ENCODE measurements at places on chromosomes 5 and 9.

- no peak for DNase-seq
Observed at GRCh38 chr9:136326761-136327303, 507 bp upstream of the GPSM1 start.

GRCh38 chr5:68134033-68134668, 81.4 kb upstream of the PIK3R1 start:
- DNase-seq = no peak

GRCh38 chr9:127452691-127453090, 1.4 kb downstream of the LRSAM1 start:
- DNase-seq = no peak

- DNase-seq = no peak
Observed at GRCh38 chr9:105419816-105420597, 27.8 kb upstream of the FSD1L start.

DNA sequence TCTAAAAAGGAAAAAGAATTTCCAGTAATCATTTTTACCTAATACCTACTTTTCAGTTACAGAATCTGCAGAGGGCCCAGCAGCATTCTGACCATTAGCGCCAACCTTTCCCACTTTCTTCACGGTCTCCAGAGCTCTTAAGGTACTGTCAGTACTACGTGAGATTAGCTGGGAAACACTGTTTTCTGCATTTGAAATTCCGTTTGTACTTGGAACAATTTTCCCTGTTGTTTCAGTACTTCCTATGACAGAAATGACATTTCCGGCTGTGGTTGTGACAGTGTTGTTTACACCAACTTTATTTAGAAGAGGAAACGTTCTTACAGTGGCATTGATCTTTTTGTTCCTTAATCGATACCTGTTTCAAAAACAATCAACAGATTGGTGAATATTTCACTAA, 36.9 kb upstream of the PDCL start:
- DNase-seq = no peak

GRCh38 chr9:76573905-76574760, 115.2 kb downstream of the GCNT1 start:
- DNase-seq = no peak

- no peak for DNase-seq
Observed at GRCh38 chr5:493758-494157, 30.5 kb downstream of the SLC9A3 start.

DNA sequence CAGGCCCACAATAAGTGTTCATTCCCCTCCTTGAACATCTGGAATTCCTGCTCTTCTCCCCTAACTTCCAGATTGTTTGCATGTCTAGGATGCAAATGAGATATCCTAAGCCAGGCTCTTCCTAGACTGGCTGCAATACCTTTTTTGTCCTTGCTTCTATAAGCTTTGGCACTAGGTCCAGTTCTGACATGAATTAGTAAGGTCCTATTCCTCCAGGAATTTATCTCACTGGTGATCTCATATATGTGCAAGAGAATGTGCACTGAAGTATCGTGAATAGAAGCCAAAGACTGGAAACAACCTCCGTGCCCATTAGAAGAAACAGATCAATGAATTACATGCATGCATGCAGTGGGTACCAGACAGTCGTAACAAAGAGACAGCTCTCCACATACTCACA, 25.2 kb downstream of the DUSP1 start:
- DNase-seq = no peak

DNA sequence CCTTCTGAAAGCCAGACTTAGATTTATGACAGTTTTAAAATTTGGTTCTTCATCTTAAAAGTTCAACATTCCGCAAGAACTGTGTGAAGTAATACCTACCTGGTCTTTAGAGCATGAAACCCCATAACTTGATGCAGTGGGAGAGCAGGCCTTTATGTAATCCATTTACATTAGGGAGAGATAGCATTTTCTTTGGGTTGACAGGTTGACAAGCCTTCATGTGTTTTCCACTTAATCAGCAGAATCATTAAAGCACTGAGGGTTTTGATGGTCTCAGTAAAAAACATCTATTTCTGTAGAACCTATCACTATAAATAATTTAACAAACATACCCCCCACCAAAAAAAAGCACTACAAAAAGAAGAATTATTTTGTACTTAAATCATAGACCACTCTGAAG, 121.6 kb upstream of the KIF2A start:
- no peak for DNase-seq

DNA sequence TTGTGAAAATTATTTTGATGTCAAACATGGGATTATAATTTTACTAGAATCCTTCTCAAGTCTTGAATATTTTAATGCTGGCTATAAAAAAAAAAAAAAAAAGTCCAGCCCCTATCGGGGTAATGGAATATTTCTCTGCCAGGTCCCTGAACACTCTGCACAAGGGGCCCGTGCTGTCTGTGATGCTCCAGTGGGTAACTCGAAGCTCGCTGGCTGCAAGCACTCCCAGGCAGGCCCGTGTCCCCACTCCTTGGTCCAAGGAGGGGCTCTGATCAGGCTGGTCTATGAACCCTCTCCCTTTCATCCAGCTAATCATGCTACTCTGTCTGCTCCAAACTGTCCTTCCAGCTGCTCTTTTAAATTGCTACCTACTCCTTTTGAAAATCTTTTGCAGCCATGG, 180.8 kb downstream of the GAPVD1 start:
- DNase-seq = no peak

DNA sequence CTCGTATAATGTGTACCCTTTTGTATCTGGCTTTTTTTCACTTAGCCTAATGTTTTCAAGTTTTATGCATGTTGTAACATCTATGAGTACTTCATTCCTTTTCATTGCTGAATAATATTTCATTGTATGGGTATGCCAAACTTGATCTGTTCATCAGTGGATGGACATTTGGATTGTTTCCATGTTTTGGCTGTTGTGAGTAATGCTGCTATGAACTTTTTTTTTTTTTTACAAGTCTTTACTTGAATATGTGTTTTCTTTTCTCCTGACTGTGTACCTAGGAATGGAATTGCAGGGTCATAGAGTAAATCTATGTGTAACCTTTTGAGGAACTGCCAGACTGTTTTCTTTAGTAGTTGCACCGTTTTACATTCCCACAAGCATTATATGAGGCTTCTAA, 52.4 kb downstream of the MTREX start:
- no peak for DNase-seq

DNA sequence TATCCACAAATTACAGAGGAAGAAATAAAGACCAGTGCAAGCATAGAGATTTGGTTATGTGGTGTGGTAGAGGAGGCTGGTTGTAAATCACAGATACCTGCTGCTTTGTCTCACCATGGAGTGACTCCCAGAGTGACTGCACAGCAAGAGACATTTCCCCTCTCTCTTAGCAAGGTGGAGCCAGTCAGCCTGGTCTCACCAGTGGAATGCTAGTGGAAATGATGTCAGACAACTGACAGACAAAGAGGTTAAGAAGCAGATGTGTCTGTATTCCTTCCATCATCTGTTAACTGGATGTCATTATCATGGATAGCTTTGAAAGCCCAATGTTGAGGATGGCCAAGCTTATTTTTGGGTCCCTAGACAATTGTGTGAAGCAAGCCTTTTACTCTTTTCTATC, 509.4 kb upstream of the SEMA6A start:
- no peak for DNase-seq

- no peak for DNase-seq
Observed at GRCh38 chr5:173643964-173644363, 27.5 kb upstream of the BOD1 start.

DNA sequence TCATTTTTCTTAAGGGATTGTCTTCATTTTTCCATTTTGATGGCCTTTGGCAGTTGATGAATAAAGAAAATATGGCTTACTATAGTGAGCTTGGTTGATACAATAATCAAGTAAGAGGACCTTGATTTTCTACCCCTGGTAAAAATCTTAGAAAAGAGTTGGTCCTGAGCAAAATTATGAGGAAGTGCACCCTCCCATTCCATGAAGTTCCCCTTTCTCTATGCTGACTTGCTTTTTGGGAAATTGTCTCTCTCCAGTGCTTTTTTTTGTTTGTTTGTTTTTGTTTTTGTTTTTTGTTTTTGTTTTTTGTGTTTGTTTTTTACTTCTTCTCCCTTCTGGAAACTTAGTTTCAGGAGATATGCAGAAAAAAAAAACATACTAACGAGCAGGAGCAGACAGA, 449.2 kb upstream of the ACTBL2 start:
- DNase-seq = no peak

DNA sequence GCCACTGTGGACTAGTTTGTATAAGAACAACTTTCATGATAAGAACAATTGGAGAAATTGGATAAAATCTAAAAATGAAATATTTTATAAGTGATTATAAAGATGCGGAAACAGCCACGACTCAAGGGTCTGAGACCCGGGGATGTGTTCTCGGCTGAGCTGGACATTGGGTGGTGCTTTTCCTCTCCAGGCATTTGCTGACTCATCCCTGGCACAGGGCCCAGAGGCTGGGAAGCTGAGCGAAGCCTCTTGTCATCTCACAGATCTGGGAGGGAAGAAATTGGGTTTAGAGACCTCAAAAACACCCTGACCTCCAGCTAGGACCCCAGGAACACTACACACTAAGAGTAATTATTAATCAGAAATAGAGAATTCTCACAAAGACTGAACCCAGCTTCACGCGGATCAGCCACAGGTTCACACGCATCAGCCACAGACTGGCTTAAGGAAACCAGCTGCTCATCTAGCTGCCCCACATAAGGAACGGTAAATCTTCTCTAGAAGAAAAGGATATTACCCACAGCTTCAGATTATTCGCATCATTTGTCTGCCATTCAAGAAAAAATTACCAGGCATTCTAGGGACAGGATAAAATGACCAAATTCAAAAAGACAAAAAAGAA, 2.8 kb upstream of the OR2V1 start:
- peak; percentile 24 for DNase-seq

DNA sequence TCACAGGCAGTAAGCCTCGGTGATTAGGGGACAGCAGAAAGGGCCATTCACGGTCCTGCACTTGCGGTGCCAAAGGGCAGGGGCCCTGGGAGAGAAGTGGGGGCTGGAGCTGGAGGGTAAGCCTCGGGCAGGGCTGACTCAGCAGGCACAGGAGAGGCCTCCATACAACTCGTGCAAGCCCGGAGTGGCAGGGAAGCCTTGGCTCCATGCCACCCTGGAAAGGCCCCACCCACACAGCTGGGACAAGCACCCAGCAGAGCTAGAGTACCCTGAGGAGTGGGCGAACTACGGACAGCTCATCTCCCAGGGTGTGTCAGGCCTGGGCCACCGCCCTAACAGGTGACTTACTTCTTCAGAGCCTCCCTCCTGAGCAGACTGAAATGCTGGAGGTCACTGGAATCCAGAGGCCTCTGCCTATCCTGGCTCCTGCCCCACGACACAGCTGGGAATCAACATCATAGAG, 5.6 kb upstream of the CAMK2A start:
- DNase-seq = peak; percentile 67

DNA sequence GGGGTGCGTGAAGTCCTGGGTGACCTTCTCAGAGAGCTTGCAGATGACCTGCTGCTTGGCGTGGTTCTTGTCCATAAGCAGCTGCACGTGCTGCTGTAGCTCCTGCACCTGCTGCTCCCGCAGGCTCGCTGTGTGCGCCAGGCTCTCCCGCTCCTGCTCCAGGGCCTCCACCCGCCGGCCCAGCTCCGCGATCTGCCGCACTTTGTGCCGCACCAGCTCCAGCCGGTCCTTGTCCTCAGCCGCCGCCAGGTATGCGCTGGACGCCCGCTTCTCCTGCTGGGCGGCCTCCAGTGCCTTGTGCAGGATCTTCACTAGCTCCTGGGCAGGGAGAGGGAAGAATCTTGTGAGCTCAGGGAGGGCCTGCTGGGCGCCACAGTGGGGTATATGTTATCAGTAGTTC, 28.5 kb upstream of the CORO2A start:
- no peak for DNase-seq

GRCh38 chr9:23821375-23822181, 4.5 kb downstream of the ELAVL2 start:
- DNase-seq = no peak

DNA sequence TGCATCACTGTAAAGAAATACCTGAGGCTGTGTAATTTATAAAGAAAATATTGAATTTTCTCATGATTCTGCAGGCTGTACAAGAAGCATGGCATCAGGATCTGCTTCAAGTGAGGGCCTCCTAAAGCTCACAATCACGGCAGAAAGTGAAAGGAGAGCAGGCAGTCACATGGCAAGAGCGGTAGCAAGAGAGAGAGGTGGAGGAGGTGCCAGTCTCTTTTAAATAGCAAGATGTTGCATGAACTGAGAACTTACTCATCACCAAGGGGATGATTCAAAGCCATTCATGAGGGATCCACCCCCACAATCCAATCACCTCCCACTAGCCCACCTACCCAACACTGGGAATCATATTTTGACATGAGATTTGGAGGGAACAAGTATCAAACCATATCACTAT, 184.5 kb upstream of the PAPPA start:
- no peak for DNase-seq

DNA sequence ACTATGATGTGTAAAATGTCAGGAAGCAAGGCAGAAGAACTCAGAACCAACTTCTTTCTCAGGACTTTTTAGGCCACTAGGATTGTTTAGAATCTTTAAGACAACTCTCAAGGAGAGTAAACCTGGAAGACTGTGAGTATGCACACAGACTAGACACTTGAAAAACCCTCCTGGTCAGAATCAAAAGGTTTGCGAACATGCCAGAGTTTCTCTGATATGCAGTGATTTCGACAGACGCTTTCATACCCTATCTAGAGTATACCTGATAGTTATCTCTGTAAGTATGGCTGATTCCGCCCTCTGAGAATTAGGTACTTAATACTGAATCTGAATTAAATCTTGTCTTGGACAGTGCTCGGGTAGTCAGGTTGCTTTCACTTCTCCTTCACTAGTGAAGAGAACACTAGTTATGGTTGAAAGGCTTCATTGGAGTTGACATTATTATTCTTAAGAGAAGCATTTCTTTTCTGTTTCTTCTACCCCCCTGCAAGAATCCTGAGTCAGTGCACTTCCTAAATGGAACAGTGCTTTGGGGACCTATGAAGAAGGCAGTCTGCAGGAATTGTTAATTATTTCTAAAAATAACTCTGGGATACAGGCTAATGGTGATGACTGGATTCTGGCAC, 158.1 kb downstream of the HACD4 start:
- no peak for DNase-seq

- no peak for DNase-seq
Observed at GRCh38 chr5:136057401-136058038, 28.7 kb downstream of the TGFBI start.

- no peak for DNase-seq
Observed at GRCh38 chr5:77360973-77361372, 131.1 kb downstream of the WDR41 start.

All from A673 (cell line).